Pulmonary artery endothelial cell (primary cell): ENCODE measurements at places on chromosomes 6 and 20. TPM values are rescaled to one million over a fixed set of nuclear protein-coding genes. Genes with fewer than 3 reads are reported as not detected.

DNA sequence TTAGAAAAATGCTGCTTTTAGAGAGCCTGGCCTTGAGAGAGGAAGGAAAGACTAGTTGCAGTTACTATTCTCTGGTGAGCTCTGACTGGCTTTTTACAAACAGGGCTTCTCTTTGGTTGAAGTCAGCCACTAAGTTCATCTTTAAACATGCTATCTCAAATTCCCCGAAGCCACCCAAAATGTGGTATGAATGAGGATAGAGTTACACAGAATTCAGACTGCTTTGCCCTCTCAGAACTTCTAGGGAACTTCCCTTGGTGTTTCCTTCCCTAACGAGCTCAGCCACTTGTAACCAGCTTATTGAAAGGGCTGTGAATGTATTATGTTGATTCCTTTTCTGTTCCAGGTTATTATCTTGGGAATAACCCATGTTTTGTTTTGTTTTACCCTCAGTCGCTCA is 73.5 kb downstream of the EFHC1 start:
- no peak for DNase-seq

DNA sequence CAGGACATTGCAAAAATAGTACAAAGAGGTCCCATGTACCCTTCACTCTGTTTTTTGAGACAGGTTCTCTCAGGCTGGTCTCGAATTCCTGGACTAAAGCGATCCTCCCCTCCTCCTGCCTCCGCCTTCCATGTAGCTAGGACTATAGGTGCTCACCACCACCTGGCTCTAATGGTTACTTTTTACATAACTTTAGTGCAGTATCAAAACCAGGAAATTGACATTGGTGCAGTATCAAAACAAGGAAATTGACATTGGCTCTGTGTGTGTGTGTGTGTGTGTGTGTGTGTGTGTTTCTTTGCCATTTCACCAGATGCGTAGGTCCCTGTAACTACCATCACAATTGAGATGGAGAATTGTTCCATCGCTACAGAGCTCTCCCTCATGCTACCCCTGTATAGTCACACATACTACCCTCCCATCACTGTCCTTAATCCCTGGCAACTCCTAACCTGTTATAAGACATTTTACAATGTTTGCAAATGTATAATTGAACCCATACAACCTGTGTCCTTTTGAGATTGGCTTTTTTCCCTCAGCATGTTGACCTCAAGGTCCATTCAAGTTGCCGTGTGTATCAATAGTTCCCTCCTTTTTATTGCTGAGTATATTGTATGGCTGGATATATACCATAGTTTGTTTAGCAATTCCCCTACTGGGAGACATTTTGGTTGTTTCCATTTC is 28.3 kb upstream of the RIPOR2 start:
- no peak for DNase-seq

DNA sequence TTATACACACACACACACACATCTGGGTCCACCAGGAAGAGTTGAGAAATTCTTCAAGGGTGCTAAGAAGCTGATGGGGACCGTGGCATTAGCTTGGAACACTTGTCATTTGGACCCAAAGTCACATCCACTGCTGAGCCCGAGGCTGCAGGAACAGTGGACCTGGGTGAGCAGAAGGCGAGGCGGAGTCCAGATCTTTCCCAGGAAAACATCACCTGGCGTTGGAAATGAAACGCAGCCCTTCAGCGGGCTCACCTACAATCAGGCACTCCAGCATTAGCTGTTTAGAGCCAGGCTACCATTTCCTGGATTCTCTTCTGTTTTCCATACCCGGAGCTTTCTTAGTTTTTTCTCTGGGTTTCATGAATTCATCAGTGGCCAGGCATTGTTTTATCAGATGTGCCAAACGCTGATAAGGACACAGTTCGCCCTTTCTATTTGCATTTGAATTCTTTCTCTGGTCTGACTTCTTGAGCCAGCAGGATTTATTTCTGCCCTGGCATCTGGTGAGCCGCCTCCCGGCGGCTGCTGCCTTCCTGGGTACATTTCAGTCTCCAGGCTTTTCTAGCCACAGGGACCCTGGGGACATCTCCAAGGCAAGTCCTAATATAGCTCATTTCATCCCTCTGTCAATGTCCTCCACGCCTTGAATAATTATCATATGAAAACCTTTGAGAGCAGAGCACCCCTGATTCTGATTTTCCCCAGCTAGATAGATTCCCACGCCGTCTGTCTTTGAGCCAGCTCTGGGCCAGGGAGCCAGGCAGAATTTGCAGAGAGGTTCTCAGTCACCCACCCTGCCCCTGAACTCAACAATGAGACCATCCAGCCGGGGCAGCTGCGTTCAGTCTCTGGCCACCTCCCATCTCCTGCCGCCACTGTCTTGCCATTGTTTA is 170.9 kb downstream of the TTLL2 start:
- no peak for DNase-seq

DNA sequence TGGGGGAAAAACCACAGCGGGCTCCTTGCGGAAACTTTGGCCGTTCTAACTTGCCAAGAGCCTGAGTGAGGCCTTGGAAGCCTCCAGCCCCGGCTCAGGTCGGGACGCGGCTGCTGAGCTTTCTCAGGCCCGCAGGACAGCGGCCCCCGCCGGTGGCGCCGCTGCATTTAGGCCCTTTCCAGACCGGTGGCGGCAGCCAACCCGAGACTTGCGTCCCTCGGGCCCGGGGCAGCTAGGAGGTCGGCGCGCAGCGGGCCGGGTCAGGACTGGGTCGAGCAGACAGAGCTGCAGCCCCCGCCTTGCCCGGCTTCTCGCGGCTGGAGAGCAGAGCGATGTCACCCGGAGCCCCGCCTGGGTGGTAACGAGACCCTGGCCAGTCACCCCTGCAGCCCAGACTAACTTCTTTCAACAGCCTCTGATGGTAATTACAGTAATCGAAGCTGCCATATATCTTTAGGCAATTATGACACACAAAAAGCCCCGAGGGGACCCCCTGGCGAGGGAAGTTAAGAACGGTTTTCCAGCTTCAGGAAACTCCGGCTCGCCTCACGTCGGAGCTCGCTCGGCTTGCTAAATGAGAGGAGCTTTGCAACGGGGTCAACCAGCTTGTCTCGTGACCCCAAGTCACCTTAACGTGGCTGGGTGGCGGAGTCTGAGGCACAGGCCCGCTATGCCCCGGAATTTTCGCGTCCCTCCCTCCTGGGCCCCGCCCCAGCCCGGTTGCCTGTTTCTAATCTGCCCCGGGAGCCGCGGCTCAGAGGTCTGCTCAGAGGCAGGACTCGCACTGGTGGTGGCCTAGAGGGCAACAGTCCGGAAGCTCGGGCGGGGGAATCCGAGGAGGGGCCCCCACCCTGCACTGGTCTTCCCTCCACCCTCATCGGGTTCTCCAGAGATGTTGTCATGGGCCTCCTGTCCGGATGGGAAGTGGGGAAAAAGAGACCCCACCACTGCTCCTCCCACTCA is 3.0 kb downstream of the NR2E1 start:
- no peak for DNase-seq

DNA sequence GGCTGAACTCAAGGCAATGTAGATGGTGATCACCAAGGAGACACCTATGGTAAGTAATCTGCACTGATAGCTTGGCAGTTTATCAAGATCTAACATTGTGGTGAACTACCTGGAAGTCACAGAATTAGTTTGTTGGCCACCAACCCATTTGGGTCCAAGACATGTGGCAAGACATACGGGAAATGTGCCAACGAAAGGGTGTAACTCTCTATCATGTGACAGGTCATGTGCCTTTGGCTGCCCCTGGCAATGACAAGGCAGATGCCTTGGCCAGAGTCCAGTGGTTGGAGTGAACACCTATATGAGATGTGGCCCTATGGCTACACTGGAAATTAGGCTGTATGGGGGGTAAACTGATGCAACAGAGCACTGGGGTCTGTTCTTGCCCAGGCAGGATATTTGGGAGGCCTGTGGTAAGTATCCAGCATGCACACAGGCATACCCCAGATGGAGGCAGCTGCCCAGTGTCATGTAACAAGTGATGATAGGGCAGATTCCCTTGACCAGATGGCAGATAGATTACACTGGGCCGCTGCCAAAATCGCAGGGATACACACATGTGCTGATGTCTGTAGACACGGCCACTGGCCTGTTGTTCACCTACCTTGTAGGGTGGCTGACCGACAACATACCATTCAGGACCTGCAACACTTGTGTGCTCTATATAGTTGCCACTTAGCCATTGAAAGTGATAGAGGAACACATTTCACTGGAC is 35.5 kb upstream of the HSF2 start:
- DNase-seq: no peak

The TFAP2C gene
- total RNA-seq: not detected in 2 replicates

The MACROD2 gene
- total RNA-seq: 0.46 and 0.95 TPM in 2 replicates

The CST11 gene
- not detected in 2 replicates for total RNA-seq

GRCh38 chr6:85798931-85799652 is 156.4 kb upstream of the SYNCRIP start:
- no peak for DNase-seq

The OR2B6 gene
- total RNA-seq: not detected in 2 replicates

The HUS1B gene
- total RNA-seq: 0.71 and 0.73 TPM in 2 replicates

- no peak for DNase-seq
Measured at GRCh38 chr6:6368040-6368683, 47.7 kb upstream of the F13A1 start.

The BTNL2 gene
- total RNA-seq: not detected in 2 replicates

The ADGB gene
- total RNA-seq: not detected in 2 replicates
